BE2C (cell line): ENCODE measurements at places on chromosomes 3 and 15.

- no peak for DNase-seq
These were observed 888.1 kb downstream of the PDCD6IP start for GRCh38 chr3:34686541-34686940.

DNA sequence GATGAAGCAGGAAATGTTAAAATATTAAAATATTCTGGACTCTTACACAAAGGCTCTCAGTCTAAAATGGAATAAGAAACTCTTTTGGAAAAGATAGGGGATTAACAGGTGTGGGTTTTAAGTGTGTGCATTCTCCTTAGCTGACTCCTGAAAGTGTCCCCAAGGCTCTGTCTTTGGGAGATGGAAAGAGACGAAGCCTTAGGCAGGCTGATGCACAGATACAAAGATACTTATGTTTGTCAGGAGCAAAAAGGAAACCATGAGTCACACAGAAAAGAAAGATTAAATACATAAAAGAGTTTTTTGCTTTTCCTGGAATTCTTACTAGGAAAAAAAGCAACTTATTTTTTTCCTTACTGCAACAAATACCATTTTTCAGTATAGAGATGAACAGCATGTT, 23.8 kb upstream of the ABI3BP start:
- no peak for DNase-seq

DNA sequence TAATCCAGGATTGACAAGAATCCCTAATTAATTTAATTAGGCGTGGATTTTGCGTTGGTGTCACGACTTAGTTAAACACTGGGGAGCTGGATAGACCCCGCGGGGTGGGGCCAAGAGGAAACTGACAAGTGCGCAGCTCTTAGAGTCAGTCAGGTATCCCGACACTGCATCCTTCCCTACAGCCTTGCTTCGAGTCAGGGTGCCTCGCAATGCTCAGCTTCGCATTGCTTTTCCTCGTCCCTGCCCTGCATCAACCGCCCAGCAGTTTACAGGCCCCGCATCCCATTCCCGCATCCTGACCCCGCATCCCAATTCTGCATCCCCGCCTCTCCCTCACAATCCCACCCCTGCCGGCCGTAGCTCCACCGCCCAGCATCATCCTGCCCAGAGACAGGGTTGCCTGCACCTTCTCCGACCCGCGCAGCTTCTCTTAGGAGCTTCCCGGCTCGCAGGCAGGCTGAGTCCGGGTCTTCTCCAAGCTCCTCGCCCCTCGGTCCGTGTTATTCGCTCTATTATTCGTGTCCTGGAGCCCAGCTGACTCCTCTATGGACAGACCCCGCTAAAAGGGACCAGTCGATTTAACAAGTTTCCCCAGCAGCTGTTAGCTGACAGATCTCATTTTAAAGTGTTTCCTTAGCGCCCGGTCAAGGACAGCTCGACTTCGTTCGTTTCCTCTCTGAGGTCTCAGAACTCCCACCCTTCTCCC, 699 bp upstream of the SHOX2 start:
- peak; percentile 71 for DNase-seq

GRCh38 chr3:111764645-111765091, 94.4 kb upstream of the PHLDB2 start:
- DNase-seq = no peak

GRCh38 chr15:80815106-80815505, 35.9 kb downstream of the CEMIP start:
- DNase-seq = no peak

- no peak for DNase-seq
These were observed 544.4 kb downstream of the DIPK2A start for GRCh38 chr3:144516026-144516425.

DNA sequence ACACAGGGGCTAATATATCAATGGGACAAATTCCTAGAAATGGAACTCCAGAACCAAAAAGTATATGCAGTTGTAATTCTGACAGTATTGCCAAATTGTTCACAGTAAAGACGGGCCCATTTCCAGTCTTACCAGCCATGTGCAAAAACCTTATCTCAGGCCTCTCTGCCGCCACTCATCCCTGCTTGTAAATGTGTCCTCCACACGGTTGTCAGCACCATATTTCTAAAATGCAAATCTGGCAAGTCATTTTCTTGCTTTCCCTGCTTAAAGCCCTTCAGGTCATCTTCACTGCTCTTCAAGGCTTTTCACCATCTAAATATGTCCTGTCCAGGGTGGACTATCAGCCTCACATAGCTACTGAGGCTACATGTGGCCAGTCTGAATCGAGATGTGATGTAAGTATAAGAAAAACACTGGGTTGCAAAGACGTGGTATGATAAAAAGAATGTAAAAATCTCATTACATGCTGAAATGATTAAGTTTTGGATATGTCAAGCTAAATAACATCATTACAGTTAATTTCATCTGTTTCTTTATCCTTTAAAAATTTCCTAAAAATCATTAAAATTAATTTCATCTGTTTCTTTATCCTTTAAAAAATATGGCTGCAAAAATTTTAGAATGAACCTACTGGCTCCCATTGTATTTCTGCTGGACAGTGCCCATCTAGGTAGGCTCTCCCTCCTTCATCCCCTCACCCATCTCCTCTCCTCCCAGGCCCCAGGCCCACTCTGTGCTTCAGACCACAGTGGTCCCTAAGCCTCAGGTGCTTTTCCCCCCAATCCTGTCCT, 980 bp downstream of the PARP9 start:
- no peak for DNase-seq

DNA sequence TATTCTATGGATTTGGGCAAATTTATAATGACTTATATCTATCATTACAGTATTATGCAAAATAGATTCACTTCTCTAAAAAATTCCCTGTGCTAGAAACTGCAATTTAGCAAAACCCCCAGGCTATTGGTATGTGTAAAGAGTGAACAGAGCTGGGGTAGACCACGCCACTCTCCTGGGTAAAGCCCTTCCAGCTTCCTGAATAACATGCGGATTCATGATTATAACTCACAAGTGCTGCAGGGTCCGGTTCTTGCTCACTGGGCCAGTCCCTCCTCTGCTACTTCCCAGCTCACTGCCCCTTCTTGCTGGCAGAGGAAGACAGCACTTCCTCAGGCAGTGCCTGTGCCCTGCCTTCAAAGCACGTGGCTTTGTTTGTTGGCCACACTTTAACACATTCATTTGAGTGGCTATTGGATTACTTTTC, 4.1 kb downstream of the CD80 start:
- no peak for DNase-seq

GRCh38 chr15:69412701-69413100, 1.4 kb upstream of the KIF23 start:
- no peak for DNase-seq

DNA sequence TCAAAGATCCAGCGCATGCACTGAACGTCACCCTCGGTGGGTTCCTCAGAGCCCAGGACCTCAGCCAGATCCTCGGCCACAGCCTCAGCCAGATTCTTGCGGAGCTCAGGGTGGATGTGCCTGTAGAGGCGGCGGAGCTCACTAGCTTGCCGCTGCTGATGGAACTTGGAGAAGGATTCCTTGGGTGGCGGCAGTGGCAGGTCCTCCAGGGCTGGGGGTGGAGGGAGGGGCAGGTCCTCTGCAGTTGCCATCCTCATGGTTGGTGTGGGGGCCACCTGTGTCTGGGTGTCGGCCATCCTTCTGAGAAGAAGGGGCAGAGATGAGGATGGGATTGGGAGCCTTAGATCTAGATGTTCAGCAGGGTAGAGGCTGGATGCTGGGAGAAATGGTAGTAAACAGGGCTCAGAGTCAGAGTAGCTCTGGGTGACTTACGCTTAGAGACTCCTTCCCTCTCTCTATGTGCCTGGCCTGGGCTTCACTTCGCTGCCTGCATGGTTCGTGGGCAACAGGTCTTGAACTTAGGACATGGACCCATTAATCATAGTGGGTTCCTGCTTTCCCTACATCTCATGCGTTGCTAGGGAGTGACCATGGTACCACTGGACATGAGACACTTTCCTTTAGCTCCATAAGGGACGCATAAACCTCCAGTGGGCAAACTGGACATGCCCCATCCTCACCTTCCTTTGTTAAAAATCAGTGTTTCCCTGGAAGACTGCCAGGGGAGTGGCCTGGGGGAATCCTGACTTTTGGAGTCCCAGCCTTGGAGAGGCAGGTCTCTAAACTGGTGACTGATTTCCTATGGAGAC, 3.0 kb downstream of the XIRP1 start:
- no peak for DNase-seq

GRCh38 chr3:168824107-168824506, 728.4 kb upstream of the GOLIM4 start:
- no peak for DNase-seq

GRCh38 chr15:38130205-38130567, 122.5 kb upstream of the SPRED1 start:
- no peak for DNase-seq

DNA sequence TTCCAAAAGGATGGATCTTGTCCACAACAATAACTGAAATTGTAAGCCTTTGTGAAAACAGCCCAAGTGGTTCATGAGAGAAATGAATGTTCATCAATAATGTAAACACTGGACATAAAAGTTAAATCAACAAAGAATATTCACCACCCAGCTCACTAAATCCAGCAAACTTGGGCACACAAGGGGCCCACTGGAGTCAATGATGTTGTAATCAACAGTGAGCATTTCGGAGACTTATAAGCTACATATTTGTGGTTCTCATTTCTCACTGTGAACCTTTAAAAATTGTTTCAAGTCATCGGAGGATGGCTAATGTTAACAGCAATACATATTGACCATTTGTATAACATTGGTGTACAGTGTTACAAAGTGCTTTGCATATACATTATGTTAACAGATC, 63.1 kb downstream of the VGLL4 start:
- DNase-seq = no peak

- DNase-seq = no peak
These were observed 124.9 kb upstream of the RASGRP1 start for GRCh38 chr15:38689522-38689921.

DNA sequence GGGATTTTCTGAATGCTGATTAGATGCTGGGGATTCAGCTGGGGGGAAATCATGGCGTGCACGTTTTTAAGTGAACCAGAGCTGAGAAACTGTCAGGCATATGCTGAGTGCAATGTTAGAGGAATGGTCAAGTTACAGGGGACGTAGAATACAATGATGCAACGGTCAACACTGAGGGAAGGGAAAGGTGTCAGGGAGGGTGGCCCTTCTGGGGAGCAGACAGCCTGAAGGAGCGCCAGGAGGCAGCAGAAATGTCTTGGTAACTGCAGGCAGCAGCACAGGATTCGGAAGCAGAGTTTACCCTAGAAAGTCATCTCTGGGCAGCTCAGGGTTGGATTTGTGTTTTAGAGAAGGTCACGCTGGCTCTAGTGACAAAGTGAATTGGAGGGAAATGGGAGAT, 47.6 kb upstream of the RGMA start:
- DNase-seq = no peak

GRCh38 chr15:89899295-89899945, 5.6 kb upstream of the AP3S2 start:
- no peak for DNase-seq

DNA sequence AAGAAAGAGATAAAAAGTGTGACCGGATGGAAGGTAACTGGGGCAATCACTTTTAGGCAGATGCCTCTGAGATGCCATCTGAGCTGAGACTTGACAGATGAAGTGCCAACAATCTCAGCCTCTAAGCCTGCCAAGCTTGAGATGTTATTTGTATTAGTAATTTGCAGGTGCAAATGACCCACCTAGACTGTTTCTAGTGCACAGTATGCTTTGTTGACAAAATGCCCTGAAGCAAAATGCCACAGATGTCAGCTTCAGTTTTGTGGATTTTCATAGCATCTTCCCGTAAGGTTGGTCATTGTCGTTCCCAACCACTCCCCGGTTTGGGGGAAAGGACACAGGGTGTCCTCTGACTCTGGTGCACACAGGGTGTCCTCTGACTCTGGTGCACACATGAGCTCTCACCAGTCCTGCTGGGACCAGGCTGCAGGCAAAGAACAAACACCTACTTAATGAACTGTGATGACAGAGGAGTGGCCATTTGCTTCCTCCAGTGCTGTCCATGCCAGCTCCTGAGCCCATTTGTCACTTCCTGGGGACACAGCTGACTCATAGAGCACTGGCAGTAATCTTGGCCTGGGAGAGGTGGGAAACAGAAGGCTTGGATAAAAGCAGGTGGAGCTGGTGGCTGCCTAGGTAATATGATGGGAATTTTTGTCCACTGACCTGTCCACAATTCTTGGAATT, 16.7 kb upstream of the PPP1R2 start:
- no peak for DNase-seq

- peak; percentile 67 for DNase-seq
These were observed 16.4 kb upstream of the SKIC8 start for GRCh38 chr15:78315686-78316282.

DNA sequence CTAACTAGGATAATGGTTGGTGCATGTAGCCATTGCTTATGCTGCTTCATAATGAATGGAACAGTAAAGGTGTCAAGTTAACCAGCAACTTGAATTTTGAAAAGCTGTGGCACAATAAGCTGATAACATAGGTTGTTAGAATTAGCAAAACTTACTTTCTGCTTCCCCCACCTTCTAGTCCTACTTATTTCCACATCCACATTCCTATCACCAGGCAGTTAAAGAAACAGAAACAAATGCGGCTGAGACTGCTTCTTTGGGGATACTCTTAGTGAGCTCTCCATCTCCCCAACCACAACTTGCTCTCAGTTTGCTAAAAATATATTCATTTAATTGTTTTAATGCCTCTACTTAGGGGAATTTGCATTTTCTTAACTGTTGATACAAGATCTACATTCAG, 215.1 kb downstream of the TIGIT start:
- no peak for DNase-seq

DNA sequence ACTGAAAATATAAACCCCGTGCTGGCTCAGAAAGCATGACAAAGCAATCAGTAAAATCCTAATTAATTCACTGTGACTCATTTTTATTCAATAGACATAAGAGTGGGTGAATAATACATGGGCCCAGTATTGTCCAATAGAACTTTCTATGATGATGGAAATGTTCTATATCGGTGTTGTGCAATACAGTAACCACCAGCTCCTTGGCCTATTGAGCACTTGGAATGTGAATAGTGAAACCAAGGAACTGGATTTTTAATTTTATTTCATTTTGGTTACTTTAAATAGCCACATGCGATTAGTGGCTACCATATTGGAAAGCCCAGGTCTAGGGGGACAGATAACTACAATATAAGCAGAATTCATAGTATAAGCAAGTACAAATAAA, 69.8 kb upstream of the PPP2R3A start:
- DNase-seq = no peak

- DNase-seq = no peak
These were observed 35.3 kb upstream of the TUBGCP5 start for GRCh38 chr15:23074684-23075083.

DNA sequence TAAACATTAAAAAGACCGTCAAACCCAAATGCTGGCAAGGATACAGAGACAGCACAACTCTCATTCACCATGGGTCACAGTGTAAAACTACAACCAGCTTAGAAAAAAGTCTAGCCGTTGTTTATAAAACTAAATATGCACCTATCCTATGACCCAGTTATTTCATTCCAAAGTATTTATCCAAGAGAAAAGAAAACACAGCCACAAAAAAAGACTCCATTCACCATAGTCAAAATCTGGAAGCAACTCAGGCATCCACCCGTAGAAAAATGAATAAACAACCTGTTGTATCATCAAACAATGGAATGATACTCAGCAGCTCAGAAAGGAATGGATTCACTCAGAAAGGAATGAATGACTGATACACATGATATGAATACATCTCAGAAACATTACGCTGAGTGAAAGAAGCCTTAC, 28.6 kb downstream of the PLD1 start:
- no peak for DNase-seq

GRCh38 chr15:38862099-38862498, 297.5 kb upstream of the RASGRP1 start:
- DNase-seq = no peak

- DNase-seq = no peak
These were observed 5.3 kb upstream of the NCK1 start for GRCh38 chr3:136856665-136857064.

GRCh38 chr3:21752749-21753347, 1.8 kb upstream of the ZNF385D start:
- no peak for DNase-seq
